ENCODE measurements at places on chromosomes 2 and 18.

- DNase-seq = no peak
Measured at GRCh38 chr2:221518201-221518934, 53.7 kb downstream of the EPHA4 start.

DNA sequence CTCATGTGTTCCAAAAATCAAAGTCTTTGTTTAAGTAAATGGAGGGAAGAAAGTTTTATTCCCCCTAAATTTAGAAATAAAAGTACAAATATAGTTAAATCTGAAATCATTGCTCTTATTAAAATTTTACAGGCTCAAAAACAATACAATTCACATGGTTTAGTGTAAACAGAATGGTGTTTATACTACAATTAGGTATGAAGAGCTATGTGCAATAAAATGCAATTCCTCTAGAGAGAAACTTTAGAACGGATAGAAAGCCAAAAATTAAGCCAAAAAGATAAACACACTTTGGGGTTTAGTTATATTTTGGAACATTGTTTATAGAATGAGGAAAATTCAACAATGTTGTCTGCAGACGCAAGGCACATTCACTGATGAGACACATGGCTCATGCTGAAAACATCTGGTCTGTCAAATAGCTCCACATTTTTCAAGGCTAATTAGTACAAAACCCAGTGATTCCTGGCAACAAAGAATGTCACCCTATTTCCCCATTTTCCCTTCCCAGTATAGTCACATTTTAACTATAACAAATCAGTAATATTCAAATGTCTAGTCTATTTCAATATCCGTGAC, 103.3 kb downstream of the EXOC6B start:
- DNase-seq = no peak

- no peak for DNase-seq
Measured at GRCh38 chr2:226211439-226211838, 588.2 kb downstream of the IRS1 start.

DNA sequence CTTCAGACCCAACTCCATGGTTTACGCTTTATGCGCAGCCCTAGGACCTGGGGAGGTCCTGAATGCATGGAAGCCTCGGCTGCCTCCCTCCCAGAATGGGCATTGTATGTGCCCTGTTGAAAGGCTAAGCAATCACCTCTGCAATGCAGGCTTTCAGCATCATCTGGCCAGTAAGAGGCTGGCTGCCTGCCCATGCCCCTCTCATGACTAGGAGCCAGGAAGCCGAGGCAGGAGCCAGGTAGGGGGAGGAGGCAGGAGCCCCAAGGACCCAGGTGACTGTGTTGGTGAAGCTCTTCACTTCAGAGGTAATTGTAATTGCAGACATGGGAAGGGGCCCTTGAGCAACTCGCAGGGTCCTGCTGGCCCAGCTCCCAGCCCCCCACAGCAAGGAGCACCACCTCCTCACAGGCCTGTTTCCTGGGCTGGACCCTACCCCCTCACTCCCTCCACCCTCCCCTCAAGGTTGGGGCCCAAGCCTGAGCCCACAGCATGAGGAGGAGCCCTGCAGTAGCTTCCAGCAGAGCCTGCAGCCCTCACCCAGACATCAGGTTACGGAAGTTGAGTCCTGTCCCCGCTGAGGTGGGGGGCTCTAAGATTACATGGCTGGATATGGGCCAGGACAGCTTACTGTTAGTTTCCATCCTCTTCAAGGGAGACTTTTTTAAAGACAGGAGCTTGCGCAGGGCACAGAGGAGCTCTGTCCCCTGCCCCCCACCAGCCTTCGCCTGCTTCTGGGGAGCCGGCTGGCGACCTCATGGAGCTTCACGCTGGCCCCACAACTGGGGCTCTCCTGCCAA, 21.9 kb downstream of the CRACDL start:
- DNase-seq = no peak

GRCh38 chr2:79982445-79982844, 322.1 kb downstream of the LRRTM1 start:
- DNase-seq = no peak

DNA sequence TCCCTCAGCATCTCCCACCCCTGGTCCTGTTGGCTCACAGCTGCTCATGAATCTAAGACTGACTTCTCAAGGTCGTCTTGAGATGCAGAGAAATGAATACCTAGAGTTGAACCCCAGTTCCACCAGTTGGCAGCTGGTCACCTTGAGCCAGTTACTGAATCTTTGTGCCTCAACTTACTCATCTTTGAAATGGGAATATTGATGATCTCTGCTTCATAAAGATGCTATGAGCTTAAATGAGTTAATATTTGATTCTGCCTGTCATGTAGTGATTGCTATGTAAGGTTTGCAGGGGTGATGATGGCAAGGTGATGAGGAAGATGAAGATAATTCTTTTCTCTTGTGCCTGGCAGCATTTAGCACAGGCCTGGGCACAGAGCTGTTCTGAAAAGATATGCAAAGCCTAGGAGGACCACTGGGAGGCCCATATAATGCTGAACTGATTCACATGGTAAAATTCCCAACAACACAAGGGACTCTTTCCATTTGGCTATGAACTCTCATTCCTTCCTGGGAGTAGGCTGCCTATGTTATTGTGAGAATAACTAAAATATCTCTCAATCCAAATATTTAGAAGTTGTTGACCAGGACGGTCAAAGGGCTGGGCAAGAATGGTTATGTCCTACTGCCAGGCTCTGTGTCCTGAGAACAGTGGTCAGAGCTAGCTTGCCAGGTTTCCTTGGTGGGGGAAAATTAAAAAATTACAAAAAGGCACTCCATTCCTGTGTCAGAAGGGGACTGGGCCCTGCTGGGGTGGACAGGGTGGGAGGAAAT, 70.9 kb downstream of the APOB start:
- no peak for DNase-seq

DNA sequence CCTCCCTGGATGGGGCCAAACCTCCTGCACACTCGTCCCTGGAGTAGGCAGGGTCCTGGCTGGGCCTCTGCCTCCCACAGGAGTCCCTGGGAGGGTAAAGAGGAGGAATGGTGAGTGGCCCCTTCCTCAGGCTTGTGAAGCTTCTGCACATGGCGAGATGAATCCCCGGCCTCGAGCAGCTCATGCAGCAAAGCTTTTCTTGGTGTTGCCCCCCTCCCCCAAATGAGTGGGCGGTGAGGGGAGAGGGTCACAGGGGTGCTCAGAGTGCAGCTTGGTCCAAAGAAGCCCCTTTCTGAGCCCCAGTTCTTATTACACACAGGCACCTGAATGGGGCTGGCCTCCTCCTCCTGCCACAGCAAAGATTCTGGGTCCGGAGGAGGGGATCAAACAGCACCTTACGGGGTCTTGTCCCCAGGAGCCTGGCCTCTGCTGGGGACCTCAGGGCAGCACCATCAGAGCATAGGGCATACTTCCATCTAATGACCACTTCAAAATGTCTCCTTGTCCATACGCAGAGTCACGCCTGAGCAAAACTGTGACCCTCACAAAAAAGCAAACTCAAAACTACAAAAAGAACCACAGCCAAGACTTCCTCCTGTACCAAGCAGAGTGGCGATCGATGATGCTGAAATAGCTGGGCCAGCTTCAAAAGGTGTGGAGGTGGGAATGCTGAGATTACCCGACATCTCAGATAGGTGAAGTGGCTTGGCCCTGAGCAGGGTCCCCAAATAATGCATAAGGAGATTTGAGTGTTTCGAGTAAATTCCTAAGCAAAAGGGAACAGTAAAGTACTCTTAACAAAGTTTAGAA, 148.4 kb upstream of the TWIST2 start:
- DNase-seq = no peak

GRCh38 chr18:57630754-57631595, 9.3 kb upstream of the NARS1 start:
- DNase-seq = no peak

GRCh38 chr2:3639653-3640052, 18.3 kb upstream of the ALLC start:
- no peak for DNase-seq

DNA sequence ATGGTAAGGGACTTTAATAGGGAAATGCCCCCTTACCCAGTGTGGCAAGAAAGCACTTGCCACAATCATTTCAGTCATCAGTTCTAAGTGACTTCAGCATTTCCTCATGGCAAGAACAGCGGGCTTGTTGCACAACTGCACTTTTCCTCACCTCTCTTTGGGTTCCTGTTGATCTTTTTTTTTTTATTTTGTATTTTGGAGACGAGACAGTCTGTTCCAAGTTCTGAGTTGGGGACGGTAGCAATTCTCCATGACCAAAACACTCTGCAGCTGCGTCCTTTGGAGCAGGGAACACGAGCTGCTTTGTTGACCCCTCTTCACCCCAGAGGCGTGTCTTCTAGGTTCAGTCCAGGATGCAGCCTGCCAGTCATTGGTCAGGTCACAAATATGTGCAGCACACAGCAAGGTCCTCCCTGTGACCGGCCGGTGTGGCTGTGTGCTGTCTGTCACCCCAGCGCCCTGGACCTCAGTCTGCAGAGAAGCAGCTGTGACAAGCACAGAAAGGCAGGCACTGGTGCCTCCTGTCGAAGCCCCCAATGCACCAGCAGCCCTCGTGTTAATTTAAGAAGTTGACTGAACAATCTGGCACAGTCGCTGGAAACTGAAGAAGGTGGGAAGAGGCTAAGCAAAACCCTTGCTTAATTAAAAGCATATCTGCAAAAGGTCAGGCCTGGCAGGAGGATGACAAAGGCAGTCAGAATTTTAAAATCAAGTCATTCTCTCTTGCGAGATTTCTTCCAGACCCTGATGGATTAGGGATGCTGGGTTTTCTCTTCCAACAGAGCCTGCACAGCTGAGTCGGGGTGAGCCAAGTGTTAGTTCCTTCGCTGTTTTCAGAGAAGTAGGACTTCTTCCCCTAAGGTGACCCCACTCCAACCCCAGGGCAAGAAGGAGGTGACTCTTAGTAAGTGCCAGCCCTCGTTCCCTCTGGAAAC, 96.7 kb upstream of the COPS8 start:
- DNase-seq = no peak

DNA sequence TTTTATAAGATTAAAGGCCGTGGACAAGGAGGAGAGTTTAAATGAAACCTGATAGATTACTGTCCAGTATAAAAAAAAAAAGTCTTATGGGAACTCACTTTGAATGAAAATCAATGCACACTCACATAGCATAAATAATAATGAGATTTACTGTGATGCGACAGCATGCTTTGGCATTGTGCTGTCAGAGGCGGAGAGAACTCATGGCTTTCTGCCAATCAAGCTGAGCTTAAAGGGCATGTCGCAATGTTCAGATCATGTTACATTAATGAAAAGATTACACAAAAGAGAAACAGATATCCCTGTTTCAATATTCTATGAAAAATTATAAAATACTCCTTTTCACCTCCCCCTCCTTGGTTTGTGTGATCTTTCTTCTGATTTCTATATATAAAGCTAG, 310.8 kb downstream of the ERBB4 start:
- DNase-seq = no peak

DNA sequence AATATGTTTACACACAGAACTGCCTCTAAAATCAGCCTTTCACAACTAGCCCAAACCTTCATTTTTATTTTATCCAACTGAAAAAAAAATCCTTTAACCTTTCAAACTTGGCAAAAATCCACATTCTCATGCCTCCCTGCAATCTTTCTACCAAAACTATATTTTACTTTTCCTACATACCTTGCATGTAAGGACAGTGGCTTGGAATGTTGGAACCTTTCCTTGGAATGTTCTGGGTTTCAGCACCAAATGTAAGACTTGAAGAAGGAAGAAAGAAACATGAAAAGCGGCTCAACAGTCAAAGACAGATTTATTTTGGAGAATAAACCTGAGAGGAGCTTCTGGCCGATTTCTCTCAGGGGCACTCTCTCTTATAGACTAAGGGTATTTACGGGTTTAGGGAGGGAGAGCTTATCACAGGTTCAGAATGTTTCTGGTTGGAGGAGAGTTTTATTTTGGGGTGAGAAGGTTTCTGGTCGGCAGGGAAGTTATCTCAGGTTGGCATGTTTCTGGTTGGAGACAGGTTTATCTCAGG, 79.7 kb downstream of the RRM2 start:
- DNase-seq = no peak

DNA sequence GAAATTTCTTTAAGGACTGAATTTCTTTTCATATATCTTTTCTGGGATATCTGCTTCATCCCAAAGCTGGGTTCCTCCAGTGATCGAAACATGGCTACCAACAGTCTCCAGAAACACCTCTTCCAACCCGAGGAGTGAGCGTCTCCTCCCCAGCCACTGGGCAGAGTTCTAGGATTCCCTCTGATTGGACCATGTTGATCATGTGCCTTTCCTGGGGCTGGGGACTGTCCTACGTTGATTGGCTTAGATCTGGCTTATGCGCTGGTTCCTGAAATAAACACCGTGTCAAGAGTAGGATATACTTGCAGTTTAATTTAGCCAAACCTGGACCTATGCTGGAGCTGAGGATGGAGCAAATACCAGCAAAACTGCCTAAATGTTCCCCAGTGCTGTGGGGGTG, 55.5 kb upstream of the SLC16A14 start:
- DNase-seq = no peak

- no peak for DNase-seq
Measured at GRCh38 chr2:193348055-193348454, 1153.3 kb upstream of the TMEFF2 start.

GRCh38 chr2:219571311-219572236, at the start of gene OBSL1:
Gene OBSL1, minus strand, starts transcription at chr2:219571539. Its CDS starts 307 bp downstream, at chr2:219571232.
- DNase-seq = no peak

- DNase-seq = no peak
Measured at GRCh38 chr2:128984081-128984480, 665.4 kb upstream of the HS6ST1 start.

- no peak for DNase-seq
Measured at GRCh38 chr2:1373830-1374229, 39.4 kb upstream of the TPO start.

DNA sequence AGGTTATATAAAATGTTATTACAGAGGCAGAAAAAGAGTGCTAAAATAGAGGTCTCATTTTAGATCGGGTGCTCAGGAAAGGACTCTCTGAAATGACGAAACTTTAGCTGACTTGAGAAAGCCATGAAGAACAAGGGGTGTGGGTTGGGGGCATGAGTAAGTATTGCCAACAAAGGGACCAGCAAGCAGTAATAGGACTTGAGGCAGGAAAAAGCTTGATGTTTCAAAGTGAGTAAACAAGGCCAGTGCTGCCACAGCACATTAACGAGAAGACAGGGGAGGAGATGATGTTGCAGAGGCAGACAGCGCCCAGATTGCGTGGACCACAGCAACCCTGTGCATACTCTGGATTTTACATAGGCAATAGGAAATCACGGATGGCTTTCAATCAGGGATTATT, 318.8 kb downstream of the ZEB2 start:
- DNase-seq = no peak

DNA sequence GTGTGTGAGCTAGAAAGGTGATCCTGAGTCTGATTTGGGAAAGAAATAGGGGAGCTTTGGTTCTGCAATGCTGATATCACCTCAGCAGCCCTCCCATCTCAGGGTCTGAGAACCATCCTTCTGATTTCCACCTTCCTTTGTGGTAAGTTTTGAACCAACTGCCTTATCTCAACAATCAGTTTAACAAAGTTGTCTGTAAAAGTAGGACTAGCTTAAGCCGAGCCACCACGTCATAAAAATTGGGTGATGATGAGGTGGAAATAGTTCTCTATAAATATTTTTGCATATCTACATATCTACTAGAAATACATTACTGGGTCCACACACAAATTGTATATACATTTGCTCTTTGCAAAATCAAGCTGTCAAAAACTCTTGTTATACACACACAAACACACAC, 1.1 kb downstream of the SULT1C4 start:
- no peak for DNase-seq
